ENCODE measurements at places on chromosomes 4 and X.

DNA sequence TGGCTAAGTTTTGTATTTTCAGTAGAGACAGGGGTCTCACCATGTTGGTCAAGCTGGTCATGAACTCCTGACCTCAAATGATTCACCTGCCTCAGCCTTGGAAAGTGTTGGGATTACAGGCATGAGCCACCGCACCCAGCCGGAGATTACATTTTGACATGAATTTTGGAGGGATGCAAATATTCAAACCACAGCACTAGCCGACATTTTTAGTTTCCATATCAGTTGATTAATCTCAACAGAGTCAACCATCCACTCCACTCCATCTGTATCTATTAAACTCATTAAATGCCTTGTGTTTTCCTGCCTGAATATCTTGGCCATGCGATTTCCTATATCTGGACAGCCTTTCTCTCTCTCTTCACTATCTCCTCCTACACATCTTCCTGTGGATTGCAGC lies 64.1 kb upstream of the PDGFRA start:
- H3K27ac ChIP-seq, result no peak overlapping the region
- H3K4me1 ChIP-seq, result no peaks in the 10 kb centered on the region
- no peak for DNase-seq

GRCh38 chrX:17409566-17410290 lies 34.7 kb downstream of the NHS start:
- no peaks in the 10 kb centered on the region for H3K27me3 ChIP-seq
- no peak for DNase-seq
- no peaks in the 10 kb centered on the region for H3K36me3 ChIP-seq
- no peak overlapping the region for H3K4me3 ChIP-seq
- H3K27ac ChIP-seq, result no peak overlapping the region

DNA sequence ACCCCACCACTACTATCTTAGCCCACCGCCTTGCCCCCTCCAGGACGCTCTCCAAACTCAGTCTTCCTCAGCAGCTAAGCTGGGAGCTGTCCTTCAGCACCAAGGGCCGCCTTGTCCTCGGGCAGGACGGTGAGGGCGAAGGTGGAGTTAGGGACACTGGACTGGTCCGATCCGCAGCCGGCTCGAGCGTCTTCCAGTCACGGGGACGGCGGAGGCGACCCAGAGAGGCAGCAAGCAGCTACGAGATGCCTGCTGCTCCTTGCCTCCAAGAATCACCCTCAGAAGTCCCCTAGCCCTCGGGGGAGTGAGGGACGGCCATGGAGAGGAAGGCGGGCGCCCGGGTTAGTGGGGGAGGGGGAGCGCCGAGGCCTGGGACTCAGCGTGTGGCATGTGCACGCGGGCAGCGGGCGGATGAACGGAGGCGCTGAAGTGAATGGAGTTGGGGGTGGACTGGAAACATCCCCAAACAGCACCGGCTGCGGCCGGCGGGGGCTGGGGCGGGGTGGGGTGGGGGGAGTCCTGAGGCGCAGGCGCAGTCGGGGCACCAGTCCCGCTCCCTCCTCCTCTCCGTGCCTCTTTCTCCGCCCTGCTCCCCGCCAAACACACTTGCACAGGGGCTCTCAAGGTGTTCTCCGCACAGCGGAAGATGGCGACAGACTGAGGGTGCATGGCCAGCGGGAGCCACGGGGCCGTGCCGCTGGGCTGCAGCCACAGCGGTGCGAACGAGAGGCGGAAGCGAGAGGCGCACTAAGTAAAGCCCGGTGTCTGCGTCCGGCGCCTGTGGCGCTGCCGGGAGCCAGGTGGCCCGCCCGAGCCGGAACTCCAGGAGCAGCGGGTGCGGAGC lies at the start of gene NALF2:
Gene NALF2, plus strand, starts transcription at position 545 of the 844 bp plus-strand sequence. CDS start 957 bp downstream, outside the sequence.
- H3K4me3 ChIP-seq, result peak within 1 kb of the TSS; percentile 63
- peak; percentile 72 for DNase-seq
- H3K4me1 ChIP-seq, result no peaks in the 10 kb centered on the region
- H3K27ac ChIP-seq, result no peak within 1 kb of the TSS
- H3K36me3 ChIP-seq, result no peaks in the 10 kb centered on the region
- peaks cover 13% of the 10 kb centered on the region for H3K27me3 ChIP-seq

DNA sequence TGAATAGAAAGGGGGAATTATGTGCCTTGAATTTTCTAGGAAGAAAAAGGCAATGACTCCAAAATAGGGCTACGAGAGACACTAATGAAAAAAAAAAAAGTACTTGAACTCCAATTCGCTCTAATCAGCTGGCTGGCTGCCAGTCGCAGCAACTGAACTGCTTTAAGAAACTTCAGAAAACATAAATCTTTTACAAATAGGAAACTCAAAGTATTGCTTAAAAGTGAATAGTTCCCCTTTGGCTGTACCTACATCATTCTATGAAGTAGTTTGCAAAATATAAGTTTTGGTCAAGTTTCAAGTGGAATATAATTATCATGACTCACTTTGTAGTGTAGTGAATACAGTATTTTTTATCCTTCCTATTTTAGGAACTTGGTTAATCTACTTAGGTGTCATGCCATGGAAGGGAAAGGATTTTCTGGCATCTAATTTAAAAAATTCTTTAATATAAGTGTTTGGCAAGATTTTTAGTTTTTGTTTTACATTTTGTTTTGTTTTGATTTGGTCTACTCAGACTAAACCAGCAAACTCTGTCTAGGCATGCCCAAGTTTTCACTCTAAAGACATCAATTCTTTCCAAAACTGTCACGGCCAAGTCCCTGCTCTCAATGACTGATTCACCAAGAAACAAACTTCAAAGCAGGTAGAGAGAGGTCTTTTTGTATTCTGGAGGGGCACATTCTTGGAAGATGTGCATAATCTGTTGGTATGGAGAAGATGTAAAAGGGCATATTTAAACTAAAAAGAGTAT lies 382.4 kb upstream of the GALNT7 start:
- H3K27ac ChIP-seq, result no peak overlapping the region
- H3K4me3 ChIP-seq, result no peak overlapping the region
- H3K36me3 ChIP-seq, result no peaks in the 10 kb centered on the region
- no peaks in the 10 kb centered on the region for H3K27me3 ChIP-seq

GRCh38 chr4:7393601-7394575 lies 40.8 kb downstream of the PSAPL1 start:
- no peaks in the 10 kb centered on the region for H3K27me3 ChIP-seq
- no peaks in the 10 kb centered on the region for H3K4me1 ChIP-seq
- no peak overlapping the region for H3K27ac ChIP-seq
- DNase-seq, result no peak
- H3K4me3 ChIP-seq, result no peak overlapping the region
- H3K36me3 ChIP-seq, result no peaks in the 10 kb centered on the region

DNA sequence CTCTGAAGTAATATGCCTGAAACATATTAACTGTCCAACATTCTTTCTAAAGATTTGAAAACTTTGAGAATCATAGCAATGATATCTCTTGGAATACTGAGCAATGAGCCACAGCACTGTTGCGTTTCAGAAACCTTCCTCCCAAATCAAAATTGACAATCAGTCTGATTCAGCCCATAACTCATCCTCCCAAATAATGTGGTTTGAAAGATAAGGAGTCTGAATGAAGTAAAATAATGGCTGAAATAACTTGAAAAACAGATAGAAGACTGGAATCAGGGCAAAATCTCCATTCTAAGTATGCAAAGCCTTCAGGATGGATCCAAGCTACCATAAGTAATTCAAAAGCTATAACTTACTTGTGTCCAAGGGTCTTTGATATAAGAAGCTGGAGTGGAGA lies 98.6 kb upstream of the PLS3 start:
- no peaks in the 10 kb centered on the region for H3K36me3 ChIP-seq
- no peak overlapping the region for H3K27ac ChIP-seq
- no peak for DNase-seq
- H3K4me3 ChIP-seq, result no peak overlapping the region
- no peaks in the 10 kb centered on the region for H3K27me3 ChIP-seq

GRCh38 chr4:128475597-128475996 lies 188.0 kb upstream of the PGRMC2 start:
- no peak overlapping the region for H3K27ac ChIP-seq
- H3K27me3 ChIP-seq, result no peaks in the 10 kb centered on the region
- H3K36me3 ChIP-seq, result no peaks in the 10 kb centered on the region
- no peak for DNase-seq
- H3K4me3 ChIP-seq, result no peak overlapping the region

- H3K27me3 ChIP-seq, result no peaks in the 10 kb centered on the region
- DNase-seq, result no peak
These were observed 136.5 kb downstream of the SH3KBP1 start for GRCh38 chrX:19750783-19751467.

GRCh38 chr4:18931643-18932377 lies 910.3 kb upstream of the LCORL start:
- no peak overlapping the region for H3K4me3 ChIP-seq
- no peak overlapping the region for H3K27ac ChIP-seq
- no peaks in the 10 kb centered on the region for H3K4me1 ChIP-seq

DNA sequence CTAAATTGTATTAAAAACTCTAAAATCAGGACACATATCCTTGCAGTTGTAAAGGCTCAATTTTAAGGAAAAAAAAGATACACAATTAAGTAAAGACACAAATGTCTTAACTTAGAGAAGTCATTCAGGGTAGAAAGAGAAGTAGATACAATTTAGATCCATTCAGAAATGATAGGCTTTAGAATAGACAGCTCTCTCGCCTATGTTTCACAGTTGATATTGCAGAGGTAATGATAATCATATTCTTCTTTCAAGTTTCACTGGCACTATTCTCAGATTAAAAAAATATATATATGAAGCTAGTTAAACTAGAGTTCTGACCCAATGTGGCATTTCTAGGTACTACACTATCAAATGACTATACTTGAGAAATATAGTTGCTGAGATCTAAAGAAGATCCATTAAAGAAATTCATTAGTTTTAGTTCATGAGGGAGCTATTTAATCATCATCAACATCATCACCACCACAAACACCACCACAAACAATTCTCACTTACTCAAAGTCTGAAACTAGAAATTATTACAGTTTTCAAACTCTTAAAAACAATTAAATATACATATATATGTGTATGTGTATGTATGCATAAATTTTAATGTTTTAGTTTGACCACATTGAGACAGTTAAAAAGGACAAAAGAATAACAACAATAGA lies 93.1 kb downstream of the ANTXR2 start:
- no peak for DNase-seq
- H3K27ac ChIP-seq, result no peak overlapping the region
- no peaks in the 10 kb centered on the region for H3K27me3 ChIP-seq
- no peaks in the 10 kb centered on the region for H3K4me1 ChIP-seq
- no peak overlapping the region for H3K4me3 ChIP-seq

- no peaks in the 10 kb centered on the region for H3K4me1 ChIP-seq
- H3K27ac ChIP-seq, result no peak overlapping the region
- H3K36me3 ChIP-seq, result no peaks in the 10 kb centered on the region
- DNase-seq, result no peak
These were observed 303.5 kb downstream of the SPRY1 start for GRCh38 chr4:123699880-123700771.

DNA sequence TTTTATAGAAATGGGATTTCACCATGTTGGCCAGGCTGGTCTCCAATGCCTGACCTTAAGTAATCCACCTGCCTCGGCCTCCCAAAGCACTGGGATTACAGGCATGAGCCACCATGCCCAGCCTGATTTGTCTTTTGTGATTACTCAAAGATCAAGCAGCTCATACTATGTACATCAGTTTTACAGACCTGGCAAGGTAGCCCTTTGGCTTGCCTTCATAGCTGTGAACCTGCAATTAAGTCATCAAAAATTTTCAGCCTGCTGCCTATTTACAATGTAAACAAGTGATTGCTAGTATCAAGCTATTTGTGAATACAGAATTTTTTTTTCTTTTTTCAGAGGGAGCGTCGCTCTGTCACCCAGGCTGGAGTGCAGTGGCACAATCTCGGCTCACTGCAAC lies 46.2 kb downstream of the GSX2 start:
- H3K27me3 ChIP-seq, result no peaks in the 10 kb centered on the region
- H3K36me3 ChIP-seq, result no peaks in the 10 kb centered on the region
- no peak for DNase-seq
- H3K4me3 ChIP-seq, result no peak overlapping the region

DNA sequence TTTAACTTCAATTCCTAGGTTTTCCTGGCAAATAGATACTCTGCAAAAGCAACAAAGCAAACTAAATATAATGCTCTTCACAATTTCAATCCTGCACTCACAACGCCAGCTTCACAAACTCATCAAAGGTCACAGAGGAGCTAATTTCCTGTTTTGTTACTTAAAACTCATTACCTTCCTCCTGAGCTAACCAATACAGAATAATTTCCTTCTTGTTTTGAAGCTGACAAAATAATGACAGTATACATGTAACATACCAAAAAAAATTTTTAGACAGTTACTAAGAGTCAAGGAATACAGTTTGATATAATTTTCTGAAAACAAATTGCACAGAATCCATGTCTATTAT lies 17.9 kb downstream of the CNOT6L start:
- no peak for DNase-seq
- no peak overlapping the region for H3K27ac ChIP-seq
- H3K36me3 ChIP-seq, result no peaks in the 10 kb centered on the region
- no peaks in the 10 kb centered on the region for H3K27me3 ChIP-seq

DNA sequence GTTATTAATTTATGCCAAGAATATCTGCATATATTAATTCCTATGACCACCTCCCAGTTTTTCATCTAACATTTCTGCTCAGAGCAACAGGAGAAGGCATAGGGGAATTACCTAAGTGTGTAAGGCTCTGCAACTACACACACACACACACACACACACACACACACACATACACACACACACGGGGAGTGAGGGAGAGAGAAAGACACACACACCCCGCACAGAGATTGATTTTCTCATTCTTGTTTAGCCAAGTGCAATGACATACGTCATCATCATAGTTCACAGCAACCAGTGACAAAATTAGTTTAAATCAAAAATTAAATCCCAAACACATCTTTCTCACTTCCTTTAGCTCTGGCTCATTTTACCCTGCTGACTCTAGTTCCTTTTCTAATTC lies 203.1 kb downstream of the RBMX2 start:
- no peaks in the 10 kb centered on the region for H3K4me1 ChIP-seq
- H3K36me3 ChIP-seq, result no peaks in the 10 kb centered on the region
- DNase-seq, result no peak
- no peak overlapping the region for H3K27ac ChIP-seq
- no peaks in the 10 kb centered on the region for H3K27me3 ChIP-seq
- H3K4me3 ChIP-seq, result no peak overlapping the region

DNA sequence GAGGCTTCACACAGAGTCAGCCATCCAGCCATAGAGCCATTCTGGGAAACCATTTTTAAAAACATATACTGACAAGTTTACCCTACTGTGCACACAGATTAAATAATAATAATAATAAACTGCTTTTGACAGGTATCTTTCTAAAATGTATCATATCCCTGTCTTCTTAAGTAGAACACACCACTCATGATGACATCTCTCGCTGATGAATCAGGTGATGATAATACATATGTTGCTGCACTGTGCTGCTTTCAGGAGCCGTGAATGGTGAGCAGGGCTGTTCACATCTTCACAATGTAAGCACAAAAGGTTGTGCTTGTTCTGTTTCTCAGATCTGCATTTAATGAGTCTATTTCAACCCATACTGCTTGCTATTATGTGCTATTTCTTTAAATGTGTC lies 3.5 kb downstream of the MTNR1A start:
- no peak for DNase-seq
- H3K4me1 ChIP-seq, result no peaks in the 10 kb centered on the region
- no peak overlapping the region for H3K27ac ChIP-seq
- H3K36me3 ChIP-seq, result no peaks in the 10 kb centered on the region

GRCh38 chrX:119094819-119095218 lies 22.0 kb downstream of the CT47C1 start:
- no peaks in the 10 kb centered on the region for H3K36me3 ChIP-seq
- H3K27me3 ChIP-seq, result no peaks in the 10 kb centered on the region
- no peak overlapping the region for H3K27ac ChIP-seq
- 0 out of 2 replicates have a peak, but pooled peaks cover 2% of the 10 kb centered on the region for H3K4me1 ChIP-seq

- DNase-seq, result no peak
- H3K4me3 ChIP-seq, result no peak overlapping the region
- no peaks in the 10 kb centered on the region for H3K4me1 ChIP-seq
These were observed 344.6 kb upstream of the CTSO start for GRCh38 chr4:156298230-156298629.

- H3K27me3 ChIP-seq, result peaks cover 5% of the 10 kb centered on the region
- H3K27ac ChIP-seq, result no peak overlapping the region
- H3K4me3 ChIP-seq, result no peak overlapping the region
- no peaks in the 10 kb centered on the region for H3K4me1 ChIP-seq
These were observed 6.5 kb upstream of the PRKG2 start for GRCh38 chr4:81221303-81222081.
